ENCODE measurements at places on chromosomes 7 and 10.

- no peak for DNase-seq
These were observed 482.7 kb downstream of the CCSER2 start for GRCh38 chr10:84811113-84811512.

DNA sequence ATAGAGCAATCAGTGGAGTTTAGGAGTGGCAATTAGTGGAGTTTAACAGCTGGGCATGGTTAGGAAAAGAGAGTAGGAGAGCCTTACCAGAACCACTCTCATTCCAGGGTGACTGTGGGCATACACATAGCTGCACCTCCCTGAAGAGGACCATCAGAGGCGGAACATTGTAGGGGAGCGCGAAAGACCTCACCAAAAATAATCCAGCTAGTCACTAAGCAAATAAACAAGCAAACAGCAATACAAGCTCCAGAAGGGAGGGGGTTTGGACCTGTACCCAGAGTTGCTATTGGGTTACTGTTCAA is 4.1 kb upstream of the NACAD start:
- DNase-seq: no peak

GRCh38 chr7:7044806-7045205 is 137.5 kb upstream of the C1GALT1 start:
- no peak for DNase-seq

DNA sequence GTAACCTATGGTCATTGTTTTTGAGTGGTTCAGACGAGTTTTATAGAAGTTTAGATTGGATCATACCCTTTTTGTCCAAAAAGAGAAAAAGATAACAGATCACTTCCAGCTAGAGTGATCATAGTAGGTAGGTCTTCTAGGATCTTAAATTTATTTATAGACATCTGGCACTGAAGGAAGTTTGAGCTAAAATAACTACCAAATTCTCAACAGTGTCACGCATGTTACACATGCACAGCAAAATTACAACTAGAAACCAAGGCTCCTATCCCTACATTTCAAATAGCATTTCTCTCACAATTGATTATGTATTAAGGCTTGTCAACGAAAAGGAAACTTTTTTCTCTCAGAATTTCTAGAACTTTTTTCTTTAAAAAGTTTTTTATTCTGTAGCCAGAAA is 2.3 kb downstream of the CALU start:
- no peak for DNase-seq

GRCh38 chr7:27215356-27215755 is 15.5 kb upstream of the HOXA13 start:
- no peak for DNase-seq

- no peak for DNase-seq
These were observed 53.0 kb downstream of the SMURF1 start for GRCh38 chr7:99090771-99091542.

DNA sequence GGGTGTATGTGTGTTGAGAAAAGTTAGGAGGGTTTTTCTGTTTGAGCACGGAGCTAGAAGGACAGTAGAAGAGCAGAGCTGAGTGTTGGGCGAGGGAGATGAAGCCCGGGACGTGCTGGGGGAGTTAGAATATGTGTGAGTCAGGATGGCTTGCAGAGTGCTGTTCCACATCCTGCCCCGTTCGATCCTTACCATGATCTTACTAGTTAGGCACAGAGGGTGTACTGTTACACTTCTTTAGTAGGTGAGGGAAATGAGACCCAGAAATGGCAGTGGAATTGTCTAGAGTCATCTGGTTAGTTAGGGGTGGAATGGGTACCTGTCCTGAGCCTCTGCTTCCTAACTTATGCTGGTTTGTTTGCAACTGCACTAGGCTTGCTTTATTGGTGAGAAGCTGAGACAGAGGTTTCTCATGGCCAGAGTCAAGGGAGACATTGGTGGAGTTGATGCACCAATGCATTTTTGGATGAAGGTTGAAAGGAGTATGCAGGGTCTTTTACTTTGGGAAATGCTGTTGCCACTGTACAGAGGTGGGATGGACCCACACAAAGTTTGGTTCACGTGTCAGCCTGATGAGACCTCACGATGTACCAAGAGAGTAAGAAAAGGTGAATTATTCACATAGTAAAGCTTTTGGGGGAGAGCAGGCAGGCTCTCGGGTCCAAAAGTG is 42.4 kb downstream of the CCNY start:
- DNase-seq: no peak

DNA sequence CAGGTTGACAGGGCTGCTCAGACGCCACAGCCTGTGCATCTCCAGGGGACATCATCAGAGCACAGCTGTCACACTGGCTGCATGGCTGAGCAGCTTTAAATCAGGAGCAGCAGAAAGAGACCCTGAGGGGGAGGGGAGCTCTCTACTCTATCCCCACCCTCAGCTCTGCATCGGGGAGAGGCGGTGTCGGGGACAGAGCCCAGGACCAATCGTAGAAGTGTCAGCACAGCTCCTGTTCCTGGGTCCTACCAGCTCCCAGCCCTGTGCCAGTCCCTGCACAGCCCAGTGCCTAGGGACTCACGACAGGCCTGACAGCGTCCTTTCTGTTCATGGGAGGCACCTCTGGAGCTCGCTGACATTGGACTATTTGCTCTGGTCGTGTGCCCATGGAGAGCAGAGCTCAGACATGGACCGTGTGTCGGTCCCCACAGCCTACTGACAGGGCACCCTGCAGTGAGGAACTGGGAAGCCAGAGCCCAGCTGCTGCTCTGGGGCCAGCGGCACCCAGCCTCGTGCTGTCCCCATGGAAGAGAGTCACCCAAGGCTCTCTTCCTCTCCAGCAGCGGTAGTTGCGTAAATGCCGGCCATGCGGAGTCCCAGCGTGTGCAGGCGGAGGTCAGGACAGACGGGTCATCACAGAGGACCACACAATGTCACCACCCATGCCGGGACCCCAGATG is 20.4 kb upstream of the ANTXRL start:
- peak; percentile 81 for DNase-seq

DNA sequence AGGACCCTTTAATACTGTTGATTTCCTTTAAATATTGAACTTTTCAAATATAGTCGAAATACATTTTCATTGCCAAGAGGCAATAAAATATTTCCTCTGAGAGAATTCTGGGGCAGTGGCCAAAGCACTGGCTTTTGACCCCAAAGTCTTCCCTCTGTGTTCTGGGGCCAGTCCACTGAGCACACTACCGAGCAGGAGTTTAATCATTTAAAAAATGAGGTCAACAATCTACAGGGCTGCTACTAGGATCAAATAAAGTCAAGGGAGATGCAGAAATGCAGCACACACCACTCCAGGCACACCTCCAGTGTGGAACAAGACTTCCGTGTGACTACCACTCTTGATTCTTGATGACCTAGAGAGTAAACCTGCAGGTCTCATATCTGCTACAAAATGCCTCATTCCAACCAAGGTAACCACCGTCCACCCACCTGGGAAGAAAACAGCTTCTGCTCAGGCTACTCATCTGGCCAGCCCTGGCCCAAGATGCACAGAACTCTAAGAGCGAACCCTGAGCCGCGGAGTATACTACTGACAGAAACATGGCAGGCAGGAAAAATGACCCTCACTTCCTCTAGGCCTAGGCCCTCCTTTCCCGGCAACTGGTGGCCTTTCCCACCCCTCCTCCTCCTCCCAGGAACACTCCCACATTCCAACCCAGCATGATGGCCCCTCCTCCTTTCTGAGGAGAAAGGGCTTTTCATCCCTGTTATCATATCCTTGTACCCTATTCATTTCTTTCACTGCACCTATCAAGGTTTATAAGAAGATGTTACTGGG is 97.7 kb downstream of the ALOX5 start:
- DNase-seq: no peak

GRCh38 chr10:99654390-99655175 is 4.7 kb upstream of the ENTPD7 start:
- no peak for DNase-seq

DNA sequence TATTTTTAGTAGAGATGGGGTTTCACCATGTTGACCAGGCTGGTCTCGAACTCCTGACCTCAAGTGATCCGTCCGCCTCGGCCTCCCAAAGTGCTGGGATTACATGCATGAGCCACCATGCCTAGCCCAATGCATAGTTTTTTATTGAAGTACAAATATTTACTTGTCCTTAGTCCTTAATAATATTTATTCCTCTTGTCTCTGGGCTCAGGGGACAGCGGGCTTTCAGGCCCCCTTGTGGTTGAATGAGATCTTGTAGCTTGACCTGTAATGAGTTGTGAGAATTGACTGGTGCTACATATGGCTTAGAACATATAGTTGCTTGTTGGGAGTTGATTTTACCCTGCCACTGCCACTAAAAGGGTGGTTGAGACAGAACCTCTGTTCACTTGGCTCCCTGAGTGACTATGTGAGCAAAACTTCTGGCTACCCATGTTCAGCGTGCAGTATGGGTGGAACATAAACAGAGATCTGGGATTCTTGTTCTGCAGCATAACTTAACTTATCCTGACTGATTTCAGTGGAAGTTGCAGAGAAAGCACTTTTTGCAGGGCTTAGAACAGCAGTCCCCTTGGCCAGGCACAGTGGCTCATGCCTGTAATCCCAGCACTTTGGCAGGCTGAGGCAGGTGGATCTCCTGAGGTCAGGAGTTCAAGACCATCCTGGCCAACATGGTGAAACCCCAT is 14.9 kb downstream of the CCL26 start:
- no peak for DNase-seq

DNA sequence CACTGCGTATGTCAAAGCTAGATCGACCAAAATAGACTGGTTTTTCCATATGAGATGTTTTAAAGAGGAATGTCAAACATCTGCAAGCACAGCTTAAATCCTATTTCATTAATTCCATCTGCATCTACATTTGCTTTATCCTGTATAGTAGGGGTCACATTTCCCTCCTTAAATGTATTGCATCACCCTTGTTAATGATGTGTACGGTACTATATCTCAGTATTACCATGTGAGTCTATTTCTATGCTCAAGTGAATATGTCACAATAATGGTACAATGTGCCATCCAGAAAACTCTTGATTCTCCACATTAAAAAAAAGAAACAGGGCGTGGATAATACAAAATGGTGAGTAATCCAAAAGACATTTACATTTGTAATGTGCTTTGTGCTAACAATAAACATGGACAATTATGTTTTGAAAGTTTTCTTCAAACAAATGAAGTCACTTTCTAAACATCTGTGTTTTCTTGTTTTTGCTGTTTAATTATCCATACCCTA is 56.6 kb downstream of the TWIST1 start:
- no peak for DNase-seq

DNA sequence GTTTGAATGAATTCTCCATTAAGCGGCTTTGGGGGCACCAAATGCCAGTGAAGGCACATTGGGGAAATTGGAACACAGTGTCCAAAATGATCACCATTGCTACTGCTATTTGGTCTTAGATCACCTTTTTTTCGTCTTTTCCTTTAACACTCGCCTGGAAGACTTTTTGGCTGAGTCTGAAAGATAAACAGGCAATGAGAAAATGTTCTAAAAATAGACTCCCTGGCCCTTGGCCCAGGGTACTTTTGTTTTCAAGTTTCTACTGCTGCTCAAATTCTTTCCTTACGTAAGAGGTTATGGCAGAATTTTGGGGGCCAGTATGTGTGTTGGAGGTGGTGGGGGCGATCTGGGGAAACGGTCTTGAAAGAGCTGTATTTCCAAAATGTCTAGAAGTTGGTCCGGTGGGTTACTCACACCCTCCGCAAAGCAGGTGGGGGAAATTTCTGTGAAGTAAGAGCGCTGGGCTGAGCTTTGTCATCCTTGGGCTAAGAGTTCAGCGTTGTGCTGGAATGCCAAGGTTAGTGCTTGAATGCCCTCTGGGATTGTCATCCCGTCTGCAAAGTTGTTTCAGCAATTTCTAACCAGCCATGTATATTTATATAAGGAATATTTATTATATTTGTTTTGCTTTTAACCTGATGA is 1.3 kb upstream of the ITPRIP start:
- no peak for DNase-seq

GRCh38 chr10:73859784-73860491 is 14.4 kb downstream of the CAMK2G start:
- no peak for DNase-seq

- DNase-seq: no peak
These were observed 24.1 kb downstream of the PRF1 start for GRCh38 chr10:70578371-70578947.

DNA sequence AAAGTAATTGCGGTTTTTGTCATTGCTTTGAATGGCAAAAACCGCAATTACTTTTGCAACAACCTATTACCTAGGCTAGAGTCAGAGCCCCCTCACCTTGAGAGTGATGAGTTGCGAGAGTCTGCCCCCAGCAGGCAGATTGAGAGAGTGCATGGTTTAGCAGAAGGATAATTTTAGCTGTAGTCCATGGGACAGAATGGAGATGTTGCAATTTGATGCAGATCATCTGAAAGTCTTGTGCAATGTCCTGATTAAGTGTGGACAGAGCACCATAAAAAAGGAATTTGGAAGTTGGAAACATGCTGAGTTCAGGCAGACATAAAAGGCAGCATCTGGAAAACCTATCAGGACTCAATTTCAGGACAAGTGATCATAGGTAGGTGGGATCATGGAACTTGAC is 48.7 kb downstream of the GPR141 start:
- DNase-seq: peak; percentile 17

DNA sequence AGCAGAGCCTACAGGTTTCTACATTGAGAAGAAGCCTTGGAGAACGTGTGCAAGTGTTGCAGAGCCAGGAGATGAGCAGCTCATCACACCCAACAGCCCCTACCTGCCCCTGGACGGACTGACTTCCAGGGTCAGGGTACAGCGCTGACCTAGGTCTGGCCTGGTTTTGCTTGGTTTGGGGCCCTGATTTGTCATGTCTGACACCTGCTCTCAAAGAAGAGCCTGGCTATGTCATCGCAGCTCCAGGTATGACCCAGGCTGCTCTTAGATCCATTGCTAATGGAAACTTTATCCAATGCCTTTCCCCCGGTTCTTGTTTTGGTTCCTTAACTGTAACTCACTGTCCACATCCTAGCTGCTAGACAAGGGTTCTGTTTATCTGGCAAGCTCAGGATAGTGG is 149.5 kb downstream of the CXCL12 start:
- no peak for DNase-seq

GRCh38 chr10:92052088-92052487 is 128.5 kb downstream of the BTAF1 start:
- no peak for DNase-seq

DNA sequence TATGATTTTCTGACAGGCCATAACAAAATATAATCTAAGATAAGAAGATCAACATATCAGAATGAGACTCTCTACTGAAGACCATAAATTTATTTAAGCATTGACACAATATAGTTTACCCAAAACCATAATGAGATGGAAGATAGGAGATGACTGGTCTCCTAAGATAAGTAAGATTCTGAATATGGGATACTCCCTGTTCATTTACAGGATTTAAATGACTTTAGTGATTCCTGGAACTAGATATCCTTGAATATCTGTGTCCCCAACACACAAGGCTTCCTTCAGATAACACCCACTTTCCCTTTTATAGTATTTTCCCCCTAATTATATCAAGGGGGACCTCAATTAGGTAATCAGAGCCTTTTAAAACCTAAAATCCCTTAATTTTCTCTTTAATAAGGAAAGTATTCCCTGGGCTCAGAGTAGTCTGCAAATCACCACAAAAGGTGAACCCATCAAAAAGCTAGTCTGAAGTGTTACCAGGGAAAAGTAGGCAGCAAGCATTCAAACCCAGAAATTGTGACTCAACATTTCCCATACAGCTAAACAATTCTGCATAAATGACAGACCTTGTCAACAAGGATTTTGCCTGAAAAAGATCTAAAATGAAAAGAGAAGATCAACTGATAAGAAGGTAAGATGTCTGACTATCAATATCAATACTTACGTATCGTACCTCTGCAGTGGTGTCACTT is 99.9 kb downstream of the CNOT4 start:
- no peak for DNase-seq

GRCh38 chr7:98199131-98199530 is 12.1 kb upstream of the BHLHA15 start:
- no peak for DNase-seq

- DNase-seq: no peak
These were observed 184.8 kb downstream of the AUTS2 start for GRCh38 chr7:69782917-69783684.

GRCh38 chr7:30659312-30659711 is 22.9 kb downstream of the CRHR2 start:
- DNase-seq: no peak

Measured in thymus (tissue), 14 donors.